Neural cell (in vitro differentiated cells): ENCODE measurements at places on chromosomes 3 and 15. TPM values are rescaled to one million over a fixed set of nuclear protein-coding genes. Genes with fewer than 3 reads are reported as not detected.

Gene KIF15
- 1.2 and 5.8 TPM in 2 replicates for polyA plus RNA-seq

Gene DISP2
- polyA plus RNA-seq = 5.0 and 26.0 TPM in 2 replicates

Gene DLL4
- 2.2 and 2.3 TPM in 2 replicates for polyA plus RNA-seq

Gene ADGRG7
- not detected in 2 replicates for polyA plus RNA-seq

Gene GP5
- 0.14 and 0.16 TPM in 2 replicates for polyA plus RNA-seq

Gene PRICKLE2
- 8.7 TPM in 2 replicates for polyA plus RNA-seq

Gene SPSB4
- polyA plus RNA-seq = 6.1 and 7.7 TPM in 2 replicates

Gene LMAN1L
- polyA plus RNA-seq = 0.18 TPM in 1 of 2 replicates, not detected in the other

Gene PEAK1
- 5.2 and 5.8 TPM in 2 replicates for polyA plus RNA-seq

Gene SLC49A4
- 16.2 and 16.9 TPM in 2 replicates for polyA plus RNA-seq

Gene TMEM207
- 0.27 TPM in 1 of 2 replicates, not detected in the other for polyA plus RNA-seq

Gene INSYN1
- polyA plus RNA-seq = 21.3 and 23.6 TPM in 2 replicates

Gene EPHB1
- polyA plus RNA-seq = 18.7 and 19.1 TPM in 2 replicates

Gene ADPRH
- polyA plus RNA-seq = 0.07 and 0.94 TPM in 2 replicates

Gene SH2D7
- not detected in 2 replicates for polyA plus RNA-seq

Gene SEMA3B
- polyA plus RNA-seq = 7.8 and 9.6 TPM in 2 replicates

Gene GOLGA8N
- 0.61 and 0.68 TPM in 2 replicates for polyA plus RNA-seq

Gene PLAAT1
- 10.7 and 16.1 TPM in 2 replicates for polyA plus RNA-seq

Gene NLGN1
- 2.7 and 7.1 TPM in 2 replicates for polyA plus RNA-seq
